CD4-positive, alpha-beta T cell treated with Interleukin-17A for 1 hour (primary cell): ENCODE measurements at places on chromosomes 13 and 19.

DNA sequence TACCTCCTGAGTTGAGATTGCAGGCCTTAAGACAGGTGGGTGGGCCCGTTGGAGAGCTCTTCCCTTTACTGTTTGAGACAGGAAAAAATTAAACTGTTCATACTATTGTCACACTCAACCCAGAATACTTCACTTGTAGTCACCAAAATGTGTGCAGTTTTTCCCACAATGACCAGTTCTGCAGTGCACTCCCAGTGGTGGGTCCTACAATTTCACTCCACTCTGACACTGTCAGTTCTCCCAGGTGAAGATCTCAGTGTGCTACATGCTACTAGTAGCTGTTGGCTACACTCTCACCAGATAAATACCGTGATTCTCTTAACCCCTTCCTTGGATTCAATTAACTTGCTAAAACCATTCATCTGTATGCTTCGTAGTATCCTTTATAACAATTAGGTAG, 2.9 kb downstream of the ZNF665 start:
- DNase-seq, result no peak

- DNase-seq, result no peak
These were observed 170.8 kb downstream of the NUFIP1 start for GRCh38 chr13:44818428-44818827.

DNA sequence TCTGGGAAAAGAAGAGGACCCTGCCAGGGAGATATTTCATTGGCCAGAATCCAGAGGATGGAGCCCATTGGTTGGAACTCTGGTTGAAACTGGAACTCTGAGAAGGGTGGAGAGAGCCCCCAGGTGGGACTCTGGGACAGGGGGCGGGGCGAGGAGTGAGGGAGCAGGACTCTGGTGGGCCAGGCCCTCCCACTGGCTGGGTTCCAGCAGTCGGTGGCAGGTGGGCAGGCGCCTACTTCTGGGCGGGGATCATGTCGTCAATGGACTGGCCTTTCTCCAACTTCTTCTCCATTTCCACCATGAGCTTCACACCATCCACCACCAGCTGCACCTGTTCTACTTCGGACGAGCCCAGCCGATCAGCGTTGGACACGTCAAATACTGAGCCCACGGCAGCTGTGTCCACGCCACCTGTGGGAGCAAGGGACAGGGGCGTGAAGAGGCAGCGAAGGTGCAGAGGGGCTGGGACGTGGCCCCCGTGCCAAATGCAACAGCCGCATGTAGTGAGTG, 16.1 kb downstream of the CKM start:
- no peak for DNase-seq

DNA sequence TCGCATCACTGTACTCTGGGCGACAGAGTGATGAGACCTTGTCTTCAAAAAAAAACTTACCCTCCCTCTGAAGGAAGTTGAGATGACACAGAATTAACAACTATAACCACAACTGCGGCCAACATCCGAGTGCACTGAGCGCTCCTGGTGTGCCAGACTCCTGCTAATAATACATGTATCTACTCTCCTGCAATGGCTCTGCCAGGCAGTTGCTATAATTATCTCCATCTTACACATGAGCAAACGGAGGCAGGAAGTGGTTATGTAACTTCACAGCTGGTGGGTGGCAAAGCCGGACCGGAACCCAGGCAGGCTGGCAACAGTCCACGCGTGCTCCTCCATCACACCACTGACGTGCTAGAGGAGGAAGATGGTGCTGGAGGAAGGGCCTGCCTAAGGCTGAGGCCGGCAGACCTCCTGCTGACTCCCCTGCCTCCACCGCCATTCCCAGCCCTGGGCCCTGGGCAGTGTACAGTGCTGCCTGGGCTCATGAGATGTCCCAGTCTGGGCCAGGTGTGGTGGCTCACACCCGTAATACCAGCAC, 12.6 kb downstream of the XRCC1 start:
- peak; percentile 94 for DNase-seq

DNA sequence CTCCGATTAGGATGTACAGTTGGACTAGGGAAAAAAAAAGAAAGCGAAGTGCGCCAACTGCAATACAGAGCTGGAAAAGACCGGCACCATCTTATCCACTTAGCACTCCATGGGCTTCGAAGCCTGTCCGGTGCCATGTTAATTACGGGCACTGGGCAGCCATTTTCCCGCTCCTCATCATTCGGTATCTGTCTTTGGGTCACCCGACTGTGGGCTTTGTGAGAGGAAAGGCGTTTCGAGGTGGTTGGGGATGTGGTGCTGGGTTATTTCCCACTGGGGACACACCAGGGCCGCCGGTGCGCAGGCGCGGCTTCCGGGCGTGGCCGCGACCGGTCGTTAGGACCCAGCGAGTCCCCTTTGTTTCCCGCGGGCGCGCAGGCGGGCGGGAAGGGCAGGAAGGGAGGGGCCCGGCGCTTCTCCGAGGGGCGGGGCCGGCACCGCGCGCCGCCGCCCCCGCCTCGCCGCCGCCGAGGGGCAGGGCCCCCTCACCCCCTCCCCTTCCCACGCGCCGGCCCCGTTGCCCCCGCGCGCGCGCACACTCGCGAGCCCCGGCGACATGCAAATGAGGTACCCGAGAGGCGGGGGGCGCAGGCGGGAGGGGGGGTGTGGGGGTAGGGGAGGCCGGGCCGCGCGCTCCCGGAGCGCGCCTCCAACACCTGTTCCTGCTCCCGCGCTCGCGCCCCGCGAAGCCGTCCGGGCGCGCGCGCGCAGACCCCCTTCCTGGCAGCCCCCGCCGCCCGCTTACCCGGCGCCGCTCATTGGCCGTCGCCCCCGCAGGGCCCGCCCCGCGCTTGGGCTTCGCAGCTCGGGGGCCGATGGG, at the start of gene ZNF524:
Gene ZNF524 (plus strand): TSS at position 447 of the 820 bp plus-strand sequence. CDS start 1,825 bp downstream, outside the sequence.
- DNase-seq, result peak; percentile 92

DNA sequence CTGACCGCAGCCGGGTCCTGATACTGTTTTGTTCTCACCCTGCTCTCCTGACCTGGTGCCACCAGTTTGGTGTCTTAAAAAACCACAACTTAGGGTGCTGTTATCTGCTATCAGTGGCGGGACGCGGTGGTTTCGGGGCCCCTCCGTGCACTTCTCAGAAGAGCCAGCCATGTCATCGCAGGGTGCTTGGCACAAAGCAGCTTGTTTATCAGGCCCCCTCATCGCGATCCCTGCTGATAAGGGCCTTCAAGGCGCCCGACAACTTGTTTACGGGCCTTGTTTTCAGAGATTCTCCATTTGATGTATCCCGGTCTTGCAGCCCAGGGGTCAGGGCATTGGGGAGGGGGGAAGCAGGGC, 58.1 kb upstream of the KLF2 start:
- peak; percentile 83 for DNase-seq

DNA sequence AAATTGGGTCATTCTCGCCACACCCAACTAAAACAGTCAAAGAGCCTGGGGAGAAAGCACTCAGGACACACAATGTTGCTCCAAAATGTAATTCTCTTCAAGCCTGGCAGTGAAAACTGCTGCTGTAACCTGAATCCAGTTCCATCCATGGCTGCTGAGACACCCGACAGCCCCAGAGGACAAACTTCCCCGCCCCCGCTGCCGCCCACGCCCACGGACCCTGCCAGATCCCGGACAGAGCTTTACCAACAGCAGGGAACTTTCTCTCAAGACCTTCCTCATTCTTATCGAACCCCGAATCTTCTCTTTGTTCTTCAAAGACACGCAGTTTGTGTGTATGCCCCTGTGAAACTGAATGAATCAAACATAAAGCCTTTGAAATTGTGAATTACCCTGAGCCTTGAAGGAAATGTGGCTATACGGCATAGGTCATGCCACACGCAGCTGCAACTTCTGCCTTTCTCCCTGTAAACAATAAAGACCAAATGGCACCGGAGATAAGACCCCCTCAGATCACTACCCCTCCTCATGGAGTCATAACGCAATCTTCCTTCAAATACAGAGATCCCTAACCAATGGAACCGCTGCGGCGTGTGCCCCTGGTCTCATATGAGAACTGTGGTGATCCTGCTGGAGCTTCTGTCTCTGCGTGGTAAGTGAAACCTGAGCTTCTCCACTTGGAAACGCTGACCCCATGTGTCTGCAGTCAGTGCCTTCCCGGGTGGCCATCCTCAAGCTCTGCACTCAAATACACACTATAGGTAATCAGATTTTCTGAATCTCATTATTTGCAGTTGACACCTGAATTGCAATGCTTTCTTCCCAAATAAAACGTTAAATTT, 4.8 kb upstream of the LAMP1 start:
- peak; percentile 16 for DNase-seq

DNA sequence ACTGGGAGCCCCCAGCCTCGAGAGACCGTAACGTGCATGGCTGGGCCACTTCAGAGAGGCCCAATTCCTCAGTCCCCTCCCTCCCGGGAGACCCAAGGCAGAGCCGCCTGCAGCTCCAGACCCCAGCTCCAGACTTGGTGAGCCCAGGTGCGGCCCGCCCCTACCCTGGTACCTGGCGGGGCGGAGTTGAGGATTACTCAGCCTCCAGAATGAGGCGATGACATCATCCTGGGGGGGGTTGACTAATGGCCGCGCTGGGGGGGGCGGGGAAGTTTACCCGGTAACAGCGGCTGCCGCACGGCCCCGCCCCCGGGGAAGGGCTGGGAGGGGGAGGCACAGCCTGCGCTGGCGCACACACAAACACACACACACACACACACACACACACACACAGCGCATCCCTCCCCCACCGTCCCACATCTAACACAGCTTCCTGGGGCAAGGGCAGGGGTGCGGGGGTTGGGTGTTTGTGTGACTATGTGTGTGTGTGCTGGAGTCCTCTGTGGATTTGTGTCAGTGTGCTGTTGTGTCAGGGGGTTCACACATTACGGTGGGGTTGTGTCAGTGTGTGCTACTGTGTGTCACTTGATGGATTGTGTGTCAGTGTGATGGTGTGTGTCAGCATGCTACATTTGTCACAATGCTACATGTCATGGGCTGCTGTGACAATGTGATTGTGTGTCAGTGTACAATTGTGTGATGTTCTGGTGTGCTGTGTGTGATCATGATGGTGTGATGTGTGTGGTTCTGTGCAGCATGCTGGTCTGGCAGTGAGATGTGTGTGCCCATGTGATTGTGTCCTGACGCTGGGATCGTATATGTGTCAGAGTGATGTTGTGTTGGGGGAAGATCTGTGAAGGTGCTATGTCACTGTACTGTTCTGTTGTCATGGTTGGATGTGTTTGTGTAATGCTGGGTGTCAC, 10.3 kb upstream of the BBC3 start:
- DNase-seq, result peak; percentile 94

DNA sequence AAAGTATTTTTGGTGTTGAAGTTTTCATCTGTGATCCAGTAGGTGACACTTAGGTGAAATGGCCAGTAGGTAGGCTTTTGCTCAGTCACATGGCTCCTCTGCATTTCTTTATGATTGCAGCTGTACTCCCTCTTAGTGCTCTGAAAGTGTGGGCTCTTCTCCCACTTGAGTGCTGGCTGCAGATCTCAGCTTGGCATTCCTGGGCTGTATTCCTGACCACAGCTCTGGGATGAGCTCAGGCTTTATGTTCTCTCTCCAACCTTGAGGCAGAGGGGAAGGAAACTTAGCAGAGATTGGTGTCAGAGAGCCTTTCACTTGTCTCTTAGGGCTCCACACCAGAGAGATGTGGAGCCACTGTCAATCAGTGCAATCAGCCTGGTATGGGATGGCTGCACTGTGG, 254.3 kb downstream of the NDFIP2 start:
- DNase-seq, result no peak

DNA sequence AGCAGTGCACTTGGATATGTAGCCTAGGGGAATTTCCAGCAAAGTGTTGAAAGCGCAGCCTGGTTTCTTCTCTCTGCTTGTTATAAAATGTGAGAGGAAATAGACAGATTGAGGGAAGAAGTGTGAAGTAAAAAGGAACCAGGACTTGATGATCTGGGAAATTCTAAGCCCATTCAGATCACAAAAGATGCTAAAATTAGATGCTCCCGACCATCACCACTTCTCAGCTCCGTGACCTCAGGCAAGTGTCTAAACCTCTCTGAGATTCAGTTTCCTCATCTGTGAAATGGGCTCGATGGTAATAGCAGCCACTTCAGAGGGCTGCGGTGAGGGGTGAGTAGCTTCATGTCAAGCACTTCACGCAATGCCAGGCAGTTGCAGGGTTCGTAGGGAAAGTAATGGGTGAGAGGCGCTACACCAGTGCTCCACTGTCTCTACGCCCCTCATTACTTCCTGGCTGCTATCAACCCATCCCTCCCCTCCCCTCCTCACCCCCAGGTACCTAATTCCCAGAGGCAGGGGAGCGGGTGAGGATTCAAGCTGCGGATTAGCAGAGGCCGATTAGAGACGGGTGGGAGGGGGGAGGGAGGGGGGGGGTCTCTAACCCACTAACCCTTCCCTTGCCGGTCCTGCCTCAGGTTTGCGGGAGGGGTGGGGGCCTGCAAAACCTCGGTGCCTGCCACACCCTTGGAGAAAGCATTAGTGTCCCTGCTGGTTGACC, 9.0 kb upstream of the NFIC start:
- DNase-seq, result peak; percentile 61

GRCh38 chr13:44474122-44474910, 100.7 kb downstream of the SERP2 start:
- no peak for DNase-seq

DNA sequence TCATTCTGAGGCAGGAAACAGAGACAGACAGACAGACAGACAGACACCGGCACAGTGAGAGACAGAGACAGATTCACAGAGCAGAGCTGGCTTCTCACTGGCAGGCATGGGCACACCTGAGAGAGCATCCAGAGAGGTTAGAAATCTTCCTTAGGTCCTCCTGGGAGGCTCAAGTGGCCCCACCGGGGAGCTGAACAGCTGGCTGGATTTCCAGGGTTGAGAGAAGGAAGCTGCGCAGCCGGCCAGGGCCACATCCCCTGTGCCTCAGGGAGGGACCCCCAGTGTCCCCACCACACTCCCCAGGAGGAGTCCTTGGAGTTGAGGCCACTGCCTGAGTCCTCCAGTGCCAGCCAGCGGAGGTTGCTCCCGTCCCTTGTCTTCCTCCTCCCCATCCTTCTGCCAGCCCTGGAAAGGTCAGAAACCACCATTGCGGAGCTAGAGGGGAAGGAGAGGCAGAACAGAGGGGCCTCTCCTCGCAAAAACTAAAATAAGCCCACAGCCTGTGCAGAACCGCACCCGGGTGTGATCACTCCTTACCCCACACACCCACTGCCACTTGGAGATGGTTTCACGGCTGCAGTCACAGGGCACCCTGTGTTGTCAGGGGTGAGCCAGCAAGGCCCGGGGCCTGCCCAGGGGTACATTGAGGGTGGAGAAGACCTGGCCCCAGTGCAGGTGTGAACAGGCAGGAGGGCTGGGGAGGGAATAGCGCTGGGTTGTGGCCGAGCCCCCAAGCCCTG, 4.2 kb downstream of the FFAR3 start:
- DNase-seq, result no peak

DNA sequence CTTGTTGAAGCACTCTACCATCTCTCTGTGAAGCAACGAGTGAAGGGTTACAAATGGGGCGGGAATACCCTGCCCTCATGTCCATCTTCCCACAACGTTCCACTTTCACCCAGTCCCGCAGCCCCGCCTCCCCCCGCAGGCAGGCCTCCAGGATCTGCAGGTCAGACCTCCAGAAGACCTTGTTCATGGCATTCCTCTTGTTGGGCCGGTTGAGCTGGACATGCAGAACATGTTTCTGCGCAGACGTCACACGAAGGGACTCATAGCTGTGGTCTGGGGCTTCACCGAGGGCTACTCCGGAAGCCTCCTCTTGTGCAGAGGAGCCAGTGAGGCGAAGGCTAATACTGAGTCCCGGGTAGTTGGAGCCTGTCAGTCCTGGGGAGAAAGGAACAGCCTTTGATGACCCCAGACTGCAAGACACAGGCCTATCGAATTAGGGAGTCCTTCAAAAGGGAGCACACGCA, 420 bp downstream of the ECH1 start:
- peak; percentile 46 for DNase-seq

- no peak for DNase-seq
These were observed 41.2 kb upstream of the KCTD4 start for GRCh38 chr13:45242070-45242469.
